Stimulated activated CD8-positive, alpha-beta memory T cell treated with anti-CD3 and anti-CD28 coated beads, Interleukin-4, amount 100 ng/mL, for 1 hour (primary cell): ENCODE measurements at places on chromosomes 4 and X.

GRCh38 chr4:110998320-110998719 is 375.4 kb upstream of the PITX2 start:
- DNase-seq = no peak

GRCh38 chr4:47434931-47435330 is 28.6 kb downstream of the COMMD8 start:
- DNase-seq = no peak

DNA sequence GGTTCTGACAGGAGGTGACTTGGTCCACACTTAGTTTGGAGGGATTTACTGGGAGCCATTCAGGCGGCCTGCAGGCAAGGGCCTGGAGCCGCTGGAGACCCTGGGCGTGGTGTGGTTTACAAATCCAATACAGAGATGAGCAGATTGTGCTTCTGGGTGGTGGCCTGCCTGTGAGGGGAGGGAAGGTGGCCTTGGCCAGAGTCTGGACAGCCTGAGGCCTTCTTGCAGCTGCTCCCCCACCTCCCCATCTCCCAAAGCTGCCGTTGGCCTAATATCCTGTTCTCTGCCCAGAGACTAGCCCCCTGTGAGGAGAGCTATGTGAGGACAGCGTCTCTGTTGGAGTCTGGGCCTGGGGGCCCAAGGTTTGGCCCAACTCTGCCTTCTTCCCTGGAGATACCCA is 163.9 kb upstream of the MAMLD1 start:
- DNase-seq = no peak

- no peak for DNase-seq
These were observed 96.1 kb downstream of the RPA4 start for GRCh38 chrX:96979766-96980165.

- DNase-seq = no peak
These were observed 127.5 kb upstream of the RADX start for GRCh38 chrX:106484233-106484632.

DNA sequence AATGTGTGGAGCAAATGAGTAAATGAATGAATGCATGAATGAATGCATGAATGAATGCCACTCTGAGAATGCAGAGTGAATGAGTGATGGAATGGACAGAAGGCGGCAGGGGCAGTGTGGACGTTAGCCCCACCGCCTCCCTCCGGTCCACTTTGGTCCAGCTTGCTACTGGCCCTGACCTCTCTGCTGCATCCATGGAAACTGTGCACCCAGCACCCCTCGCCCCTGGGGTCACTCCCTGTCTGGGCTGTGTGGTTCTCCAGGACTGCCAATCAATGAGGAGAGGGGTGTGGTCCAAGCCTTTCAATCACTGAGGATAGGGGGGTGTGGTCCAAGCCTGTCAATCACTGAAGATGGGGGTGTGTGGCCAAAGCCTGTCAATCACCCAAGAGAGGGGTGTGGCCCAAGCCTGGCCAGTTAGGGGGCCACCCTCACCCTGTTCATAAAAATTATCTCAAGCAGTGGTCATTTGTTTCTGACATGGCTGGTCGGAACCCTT is 39.2 kb upstream of the ASMTL start:
- DNase-seq = no peak
